ENCODE measurements at places on chromosomes 4 and X.

DNA sequence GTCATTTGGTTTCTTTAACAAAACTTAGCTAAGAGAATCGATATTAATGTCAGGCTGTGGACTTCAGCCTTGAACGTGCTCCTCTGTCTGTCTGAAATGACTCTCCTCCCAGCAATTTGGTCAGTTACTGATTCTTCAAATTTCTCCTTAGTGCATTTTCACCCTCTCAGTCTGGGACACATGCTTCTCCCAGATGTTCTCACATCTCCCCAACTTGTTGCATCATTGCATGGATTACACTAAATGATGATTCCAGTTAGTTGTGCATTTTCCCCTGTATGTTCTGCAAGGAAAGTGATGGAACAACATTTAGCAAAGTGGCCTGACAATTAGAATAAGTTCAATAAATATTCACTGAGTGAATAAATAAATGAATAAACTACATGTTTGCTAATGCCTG is 94.4 kb downstream of the NLGN4X start:
- no peak for DNase-seq

- no peak for DNase-seq
Observed at GRCh38 chr4:112759313-112759712, 122.4 kb downstream of the LARP7 start.

GRCh38 chrX:17459661-17460060 is 84.7 kb downstream of the NHS start:
- no peak for DNase-seq

- no peak for DNase-seq
Observed at GRCh38 chrX:3384327-3384726, 37.9 kb upstream of the MXRA5 start.

- DNase-seq, result no peak
Observed at GRCh38 chr4:188824553-188824952, 685.3 kb downstream of the TRIML1 start.

All from activated T-helper 2 cell treated with anti-CD3 and anti-CD28 coated beads, Interferon-gamma antibody, Interleukin-2, Interleukin-4, amounts not matched to agents 10 μg/mL and 5 μg/mL and 100 μg/mL, durations not matched to agents 14 hours and 24 hours and 36 hours (primary cell).